ENCODE measurements at places on chromosomes 6 and 20.

- no peak for DNase-seq
Observed at GRCh38 chr6:43509142-43509983, 783 bp downstream of the LRRC73 start.

- no peak for DNase-seq
Observed at GRCh38 chr6:12313306-12313991, 23.3 kb downstream of the EDN1 start.

DNA sequence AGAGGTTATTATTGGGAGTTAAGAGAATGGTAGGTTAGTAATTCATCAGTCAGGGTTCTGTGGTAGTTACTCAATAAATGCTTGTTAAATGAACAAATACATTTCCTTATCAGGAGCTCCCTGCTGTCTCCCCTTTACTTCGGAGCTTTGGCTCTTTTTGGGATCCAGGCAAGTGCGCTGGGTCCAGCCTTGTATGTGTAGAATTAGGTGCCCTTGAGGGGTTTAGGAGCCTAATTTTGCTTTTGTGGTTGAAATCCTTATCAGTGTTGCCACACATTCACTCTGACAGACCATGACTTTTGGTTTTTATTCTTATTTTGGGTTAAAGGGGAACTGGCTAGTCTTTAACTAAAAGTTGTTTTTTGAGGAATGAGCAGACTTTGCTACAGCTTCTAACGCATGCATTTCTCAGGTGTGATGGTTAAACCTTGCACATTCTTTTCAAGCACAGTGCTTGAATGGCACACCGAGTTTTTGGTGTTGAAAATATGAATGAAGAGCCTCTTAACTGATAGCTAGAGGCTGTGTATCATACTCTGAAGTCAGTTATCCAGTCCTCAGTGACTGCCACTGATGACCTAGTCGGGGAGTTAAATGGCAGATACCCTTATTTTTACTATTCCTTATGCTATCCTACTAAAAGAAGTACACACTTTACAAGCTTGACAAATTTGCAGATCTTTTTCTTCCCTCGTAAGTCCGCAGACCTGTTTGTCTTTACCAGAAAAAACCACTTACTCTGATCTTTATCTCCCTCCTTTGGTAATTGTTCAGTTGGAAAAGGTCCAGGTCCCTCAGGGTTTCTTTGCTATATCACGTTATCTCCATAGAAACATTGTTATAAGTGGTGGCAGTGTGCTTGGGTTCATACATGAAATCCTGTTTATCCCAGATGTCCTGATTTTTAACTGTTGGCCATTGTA is 50.7 kb upstream of the PLCG1 start:
- no peak for DNase-seq

DNA sequence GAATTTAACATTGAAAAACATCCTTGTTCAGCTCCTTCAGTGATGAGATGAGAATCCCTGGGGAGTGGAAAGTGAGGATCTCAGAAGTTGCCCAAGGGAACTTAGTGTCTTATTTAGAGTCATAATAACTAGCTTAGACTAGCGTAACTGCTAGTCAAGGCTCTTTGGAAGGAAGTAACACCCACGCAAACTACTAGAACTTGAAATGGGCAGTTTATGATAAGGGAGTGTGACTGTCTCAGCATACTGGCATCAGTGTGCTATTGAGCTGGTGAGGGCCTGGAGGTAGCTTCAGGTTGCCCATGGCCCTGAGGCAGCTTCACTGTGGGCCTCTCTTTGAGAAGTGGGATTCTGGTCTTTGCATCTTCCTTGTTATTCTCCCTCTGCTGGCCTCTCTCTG is 40.1 kb downstream of the SLX4IP start:
- DNase-seq, result no peak

GRCh38 chr20:57695940-57696339 is 13.9 kb downstream of the PMEPA1 start:
- no peak for DNase-seq

Measured in RWPE1 (cell line).